Urinary bladder (tissue), 4 donors: ENCODE measurements at places on chromosomes 5 and 9. TPM values are rescaled to one million over a fixed set of nuclear protein-coding genes. Genes with fewer than 3 reads are reported as not detected.

GRCh38 chr9:130872912-130873503 lies 23.6 kb downstream of the QRFP start:
- no peak for DNase-seq

- DNase-seq = no peak
Measured at GRCh38 chr5:78627175-78627574, 21.4 kb downstream of the LHFPL2 start.

DNA sequence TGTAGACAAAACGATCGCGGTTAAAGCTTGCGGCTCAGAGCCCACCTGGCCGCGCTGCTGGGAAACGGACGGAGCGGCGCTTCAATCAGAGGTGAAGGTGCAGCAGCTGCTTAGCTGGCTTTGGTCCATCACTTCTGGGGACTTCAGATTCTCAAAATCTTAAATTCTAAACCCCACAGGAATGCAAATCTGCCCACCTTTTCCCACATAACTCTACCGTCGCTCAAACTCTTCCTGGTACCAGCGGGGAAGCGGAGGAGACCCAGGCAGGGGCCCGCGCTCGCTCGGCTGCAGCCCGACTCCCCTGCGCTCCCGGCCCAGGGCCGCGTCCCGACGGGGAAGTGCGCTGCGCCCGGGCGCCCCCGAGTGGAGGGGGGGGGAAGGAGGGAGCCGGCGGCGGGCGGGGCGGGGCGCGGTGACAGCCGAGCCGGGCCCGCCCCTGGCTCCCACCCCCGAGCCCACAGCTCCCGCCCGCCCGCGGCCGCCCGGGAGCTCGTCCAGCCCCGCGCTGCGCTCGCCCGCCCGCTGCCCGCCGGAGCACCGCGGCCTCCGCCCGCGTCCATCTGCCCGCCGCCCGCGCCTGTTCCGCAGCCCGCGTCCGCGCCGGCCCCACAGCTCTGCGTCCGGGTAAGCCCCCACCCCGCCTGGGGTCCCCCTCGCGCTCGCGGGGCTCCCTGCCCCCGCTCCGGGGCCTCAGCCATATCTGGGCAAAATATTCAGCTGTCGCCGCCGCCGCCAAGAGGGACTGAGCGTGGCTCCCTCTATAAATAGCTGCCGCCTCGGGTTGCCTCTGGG lies at the start of gene TMOD1:
Gene TMOD1, plus strand, starts transcription at position 490 of the 795 bp plus-strand sequence. CDS start 22,523 bp downstream, outside the sequence.
- DNase-seq = no peak

GRCh38 chr9:129242191-129242941 lies 64.3 kb upstream of the IER5L start:
- DNase-seq = no peak

DNA sequence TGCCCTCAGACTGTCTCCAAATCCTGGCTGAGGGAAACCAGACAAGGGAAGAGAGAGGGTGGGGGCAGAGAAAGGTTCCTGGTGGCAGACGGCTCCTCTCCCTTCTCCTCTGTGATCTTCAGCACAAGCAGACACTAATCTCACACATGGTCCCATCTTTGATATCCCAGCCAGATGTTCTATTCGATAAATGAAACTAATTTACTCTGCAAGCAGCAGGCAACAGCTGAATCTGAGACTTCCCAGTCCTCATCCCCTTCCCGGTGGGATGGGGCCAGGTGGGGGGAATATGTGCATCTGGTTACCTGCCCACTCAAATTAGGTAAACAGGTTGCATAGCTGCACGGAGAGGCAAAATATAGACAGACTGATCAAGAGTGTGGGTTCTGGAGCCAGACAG lies 208.9 kb upstream of the PANK3 start:
- no peak for DNase-seq

- no peak for DNase-seq
Measured at GRCh38 chr5:99138911-99139310, 210.1 kb upstream of the CHD1 start.

DNA sequence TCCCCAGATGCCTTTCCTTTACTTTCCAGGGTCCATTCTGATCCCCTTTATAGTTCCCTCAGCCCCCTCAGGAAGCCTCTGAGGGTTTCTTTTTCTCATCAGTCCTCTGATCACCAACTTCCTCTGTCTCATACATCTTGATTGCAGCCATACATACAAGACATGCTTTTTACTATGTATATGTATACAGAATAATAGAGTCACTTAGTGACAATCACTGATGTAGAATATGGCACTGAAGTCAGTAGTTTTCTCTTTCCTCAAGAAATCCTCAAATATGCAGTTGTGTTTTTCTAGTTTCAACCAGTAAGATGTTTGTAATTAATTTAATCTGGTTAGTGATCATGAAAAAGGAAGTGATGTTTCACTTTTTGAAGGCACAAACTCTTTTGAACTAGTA lies 364.1 kb downstream of the MAN2A1 start:
- DNase-seq = no peak

DNA sequence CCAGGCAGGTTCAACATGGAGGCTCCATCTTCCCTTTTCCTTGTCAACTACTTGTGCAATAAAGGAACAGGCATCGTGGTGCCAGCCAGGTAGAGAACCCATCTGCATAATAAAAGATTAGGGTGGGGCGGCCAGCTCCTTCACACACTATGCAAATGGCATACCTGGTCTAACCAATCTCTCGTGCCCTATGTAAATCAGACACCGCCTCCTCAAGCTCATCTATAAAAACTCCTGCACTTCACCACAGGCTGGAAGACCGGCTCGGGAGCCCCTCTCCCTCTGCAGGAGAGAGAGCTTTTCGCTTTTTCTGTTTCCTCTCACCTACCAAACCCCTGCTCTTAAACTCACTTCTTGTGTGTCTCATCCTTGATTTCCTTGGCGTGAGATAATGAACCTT lies 244.3 kb upstream of the PUM3 start:
- DNase-seq = no peak

DNA sequence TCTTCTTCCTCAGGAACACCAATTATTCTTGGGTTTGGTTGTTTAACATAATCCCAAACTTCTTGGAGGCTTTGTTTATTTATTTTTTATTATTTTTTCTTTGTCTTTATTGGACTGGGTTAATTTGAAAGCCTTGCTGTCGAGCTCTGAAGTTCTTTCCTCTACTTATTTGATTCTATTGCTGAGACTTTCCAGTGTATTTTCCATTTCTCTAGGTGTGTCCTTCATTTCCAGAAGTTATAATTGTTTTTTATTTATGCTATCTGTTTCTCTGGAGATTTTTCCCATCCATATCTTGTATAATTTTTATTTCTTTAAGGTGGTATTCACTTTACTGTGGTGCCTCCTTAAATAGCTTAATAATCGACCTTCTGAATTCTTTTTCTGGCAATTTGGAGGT lies 8.8 kb upstream of the RIOK2 start:
- no peak for DNase-seq

Gene HTR4
- total RNA-seq = 0.26 TPM

Gene ARAP3
- total RNA-seq = 9.8 TPM

Gene ELOVL7
- 2.6 TPM for total RNA-seq

Gene FAM78A
- 3.1 TPM for total RNA-seq
